ENCODE measurements at places on chromosomes 16 and 17.
A peak's percentile ranks its signal among the peaks of the same experiment; 100 is the strongest.

- no peak for ATAC-seq
Observed at GRCh38 chr17:73068322-73069153, 23.9 kb downstream of the SLC39A11 start.

DNA sequence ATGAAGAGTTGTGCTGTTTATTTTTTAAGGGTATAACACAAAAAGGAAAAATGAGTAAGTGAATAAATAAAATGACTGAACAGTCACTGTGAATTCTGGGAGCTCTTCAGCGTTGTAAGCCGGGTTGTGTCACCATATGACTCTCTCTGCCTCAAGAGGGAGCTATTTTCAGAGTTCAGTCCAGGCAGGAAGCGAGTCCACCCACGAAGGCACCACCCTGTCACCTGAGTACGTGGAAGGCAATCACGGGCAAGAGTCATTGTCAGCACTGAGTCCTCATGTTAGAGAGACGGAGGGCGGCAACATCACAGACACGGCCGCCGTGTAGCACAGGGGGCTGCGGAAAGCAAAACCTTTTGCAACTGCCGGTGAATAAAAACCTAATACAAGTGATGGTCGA lies 227.6 kb downstream of the UTP18 start:
- ATAC-seq = peak; percentile 45

DNA sequence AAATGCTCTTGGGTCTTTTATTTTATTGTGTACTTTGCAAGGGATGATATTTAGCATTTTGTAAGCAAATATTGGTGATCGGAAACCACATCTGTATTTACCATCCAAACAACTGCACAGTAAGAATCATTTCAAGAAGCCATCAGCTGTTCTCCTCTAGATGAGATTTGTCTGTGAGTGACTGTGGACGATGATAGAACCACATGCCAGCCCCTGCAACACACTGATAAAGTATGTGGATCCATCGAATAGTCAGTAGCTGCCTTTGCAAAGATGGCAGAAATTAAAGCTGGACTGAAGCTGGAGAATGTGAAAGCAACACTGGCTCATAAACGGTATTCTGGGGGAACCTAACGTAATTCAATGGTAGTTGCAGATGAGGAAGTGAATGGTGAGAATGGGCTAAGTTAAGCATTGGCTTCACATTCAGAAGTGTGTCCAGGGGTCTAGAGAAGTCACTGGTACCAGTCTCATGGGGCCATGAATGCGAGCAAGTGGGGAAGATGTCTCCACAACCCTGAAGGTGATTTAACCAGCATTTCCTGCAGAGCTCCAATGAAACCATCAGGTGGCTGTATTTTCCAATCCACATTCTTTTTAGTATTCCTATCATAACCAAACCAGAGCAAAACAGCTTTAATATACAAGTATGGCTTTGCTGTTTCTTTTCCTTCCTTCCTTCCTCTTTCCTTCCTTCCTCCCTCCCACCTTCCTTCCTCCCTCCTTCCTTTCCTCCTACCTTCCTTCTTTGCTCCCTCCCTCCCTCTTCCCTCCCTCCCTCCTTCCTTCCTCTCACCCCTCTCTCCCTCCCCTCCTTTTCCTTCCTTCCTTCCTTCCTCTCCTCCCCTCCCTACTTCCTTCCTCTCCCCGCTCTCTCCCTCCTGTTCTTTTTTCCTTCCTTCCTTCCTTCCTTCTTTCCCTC lies 169.4 kb downstream of the ABCA8 start:
- ATAC-seq = no peak

DNA sequence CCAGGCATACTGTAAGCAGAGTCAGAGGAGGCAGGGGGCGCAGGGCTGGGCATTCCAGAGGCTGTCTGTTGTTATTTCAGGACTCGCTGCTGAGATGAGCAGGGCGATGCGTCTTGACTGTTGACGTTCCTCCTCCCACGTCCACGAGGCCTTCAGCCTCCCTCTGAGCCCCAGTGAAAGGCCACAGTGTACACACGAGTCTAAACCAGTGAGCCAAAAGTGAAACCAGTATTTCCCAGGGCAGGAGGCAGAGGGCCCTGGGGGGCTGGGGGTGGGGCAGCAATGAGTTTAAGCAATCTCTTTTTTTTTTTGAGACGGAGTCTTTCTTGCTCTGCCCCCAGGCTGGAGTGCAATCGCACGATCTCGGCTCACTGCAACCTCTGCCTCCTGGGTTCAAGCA lies 21.5 kb downstream of the SMTNL2 start:
- no peak for ATAC-seq

- ATAC-seq = peak; percentile 1
Observed at GRCh38 chr16:87384162-87384874, 742 bp upstream of the FBXO31 start.

GRCh38 chr17:5405400-5405799 lies 14.1 kb downstream of the NUP88 start:
- no peak for ATAC-seq

DNA sequence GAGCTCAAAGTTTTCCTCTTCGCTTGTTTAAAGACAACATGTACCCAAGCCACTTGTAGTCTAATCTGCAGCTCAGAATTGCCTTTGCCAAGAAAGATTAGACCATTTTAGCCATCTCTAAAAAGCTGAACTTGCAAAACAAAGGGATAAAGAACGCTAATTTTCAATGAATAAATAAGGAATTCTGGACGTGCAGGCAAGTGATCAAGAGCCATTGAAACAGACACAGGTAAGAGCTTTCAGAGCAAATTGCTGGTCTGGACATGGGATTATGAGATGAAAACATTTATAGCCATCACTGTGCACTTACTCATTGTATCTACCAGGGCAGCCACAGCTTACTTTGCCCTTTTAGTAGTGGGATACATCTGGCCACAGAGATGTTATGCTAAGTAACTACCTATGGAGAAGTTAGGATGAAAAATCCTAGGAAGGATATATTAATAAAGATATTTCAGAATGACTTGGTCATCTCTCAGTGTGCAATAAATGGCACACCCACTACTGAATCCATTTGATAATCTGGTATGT lies 44.4 kb downstream of the RND2 start:
- ATAC-seq = no peak

DNA sequence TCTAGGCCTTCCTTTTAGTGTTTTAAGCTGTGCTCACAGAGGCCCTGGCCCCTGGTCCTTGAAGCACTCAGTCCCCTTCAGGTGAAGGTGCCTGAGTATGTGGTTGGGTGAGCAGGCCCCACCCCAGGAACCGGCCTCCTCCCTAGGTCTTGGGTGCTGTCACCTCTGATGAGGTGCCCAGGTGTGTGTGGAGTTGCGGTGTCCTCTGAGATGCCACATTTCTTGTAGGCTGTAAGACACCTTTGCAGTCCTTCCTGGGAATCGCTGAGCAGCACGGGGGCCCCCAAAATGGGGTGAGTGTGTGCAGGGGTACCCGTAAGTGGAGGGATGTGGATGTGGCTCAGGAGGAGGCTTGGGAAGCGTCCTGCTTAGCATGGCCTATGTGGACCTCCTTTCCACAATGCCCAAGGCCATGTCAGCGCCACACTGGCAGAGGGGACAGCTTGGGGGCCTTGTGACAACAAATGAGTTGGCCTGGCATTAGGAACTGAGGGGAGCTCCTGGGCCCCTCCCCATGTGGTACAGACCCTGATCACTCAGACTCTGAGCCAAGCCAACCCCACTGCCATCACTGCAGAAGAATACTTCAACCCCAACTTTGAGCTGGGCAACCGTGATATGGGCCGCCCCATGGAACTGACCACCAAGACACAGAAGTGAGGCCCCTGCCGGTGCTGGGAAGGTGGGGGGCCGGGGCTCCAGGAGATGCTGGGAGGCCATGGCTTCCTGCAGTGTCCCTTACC lies 11.2 kb downstream of the CORO6 start:
- no peak for ATAC-seq

GRCh38 chr17:72640415-72641165 lies 451.9 kb downstream of the SLC39A11 start:
- no peak for ATAC-seq

DNA sequence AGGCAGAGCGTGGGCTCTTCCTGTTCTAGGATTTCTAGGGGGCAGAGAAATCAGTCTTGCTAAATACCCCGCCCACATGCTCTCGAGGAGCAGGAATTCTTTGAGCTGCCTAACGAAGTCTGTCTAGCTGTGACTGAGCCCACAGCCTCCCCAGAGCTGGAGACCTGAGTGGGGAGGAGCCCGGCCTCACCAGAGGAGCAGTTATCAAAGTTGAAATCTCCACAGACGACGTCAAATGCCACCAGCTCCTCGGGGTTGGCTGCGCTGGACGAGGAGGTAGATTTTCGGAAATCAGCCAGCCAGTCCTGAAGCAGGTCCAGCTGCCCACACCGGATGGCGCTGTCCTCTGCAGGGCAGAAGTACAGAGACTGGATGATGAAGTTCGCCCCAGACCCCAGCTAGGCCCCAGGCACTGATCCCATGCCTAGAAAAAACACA lies 53.8 kb downstream of the PRMT7 start:
- no peak for ATAC-seq

- no peak for ATAC-seq
Observed at GRCh38 chr17:48502901-48503300, 27.9 kb downstream of the HOXB1 start.

DNA sequence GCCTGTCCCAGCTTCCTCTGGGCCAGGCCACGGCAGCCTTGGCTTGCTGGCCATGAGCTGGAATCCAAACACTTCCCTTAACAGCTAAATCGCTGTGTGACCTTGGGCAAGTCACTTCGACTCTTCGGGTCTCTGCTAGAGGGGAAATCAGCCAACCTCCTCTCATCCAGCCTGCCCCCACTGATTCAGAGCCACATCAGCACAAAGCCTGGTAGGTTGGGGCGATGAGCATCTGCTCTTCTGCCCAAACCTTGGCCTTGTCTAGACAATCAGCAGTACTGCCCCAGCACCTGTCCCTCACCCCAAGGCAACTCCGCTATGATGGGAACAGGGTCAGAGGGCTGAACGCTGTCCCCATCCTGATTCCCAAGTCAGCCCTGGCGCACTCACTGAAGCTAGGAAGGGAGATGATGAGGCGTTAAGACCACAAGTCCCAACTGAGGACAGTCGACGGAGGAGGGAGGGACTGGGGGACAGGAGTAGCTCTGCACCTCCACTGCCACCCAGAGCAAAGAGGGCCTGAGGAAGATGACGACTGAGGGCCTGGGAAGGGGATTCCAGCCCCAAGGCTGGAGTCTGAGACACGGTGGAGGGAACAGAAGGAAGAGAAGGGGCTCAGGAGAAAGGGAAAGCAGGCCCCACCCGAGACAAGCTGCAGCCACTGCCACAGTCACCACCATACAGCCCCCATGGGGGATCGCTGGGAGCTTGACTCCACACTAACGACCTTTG lies 1.3 kb downstream of the CLUH start:
- no peak for ATAC-seq

DNA sequence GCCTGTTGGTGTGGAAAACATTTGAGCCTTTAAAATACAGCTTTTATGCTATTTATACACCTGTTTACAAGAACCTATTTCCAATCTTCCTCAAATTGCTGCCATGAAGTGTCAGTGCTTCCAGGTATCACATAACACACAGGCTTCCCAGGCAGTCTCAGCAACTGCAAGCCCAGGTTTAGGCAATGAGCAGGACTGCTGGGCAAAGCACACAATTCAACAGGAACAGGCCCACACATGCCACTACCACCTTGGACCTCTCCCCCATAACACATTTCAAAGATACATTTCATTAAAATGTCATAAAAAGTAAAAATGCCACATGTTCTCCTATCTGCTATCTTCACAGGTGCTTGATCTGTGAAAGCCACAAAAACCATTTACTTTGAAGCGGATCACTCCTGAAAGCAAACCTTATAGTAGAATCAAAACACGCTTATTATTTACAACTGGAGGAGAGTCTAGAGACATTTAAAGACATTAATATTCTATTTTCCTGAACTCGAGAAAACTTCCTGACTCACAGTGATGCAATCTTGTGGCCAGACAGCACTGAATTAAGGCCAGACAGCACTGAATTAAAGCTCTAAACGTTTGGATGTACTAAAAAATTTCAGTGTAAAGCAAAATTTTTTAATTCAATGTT lies 31.5 kb downstream of the ANKFY1 start:
- ATAC-seq = no peak

DNA sequence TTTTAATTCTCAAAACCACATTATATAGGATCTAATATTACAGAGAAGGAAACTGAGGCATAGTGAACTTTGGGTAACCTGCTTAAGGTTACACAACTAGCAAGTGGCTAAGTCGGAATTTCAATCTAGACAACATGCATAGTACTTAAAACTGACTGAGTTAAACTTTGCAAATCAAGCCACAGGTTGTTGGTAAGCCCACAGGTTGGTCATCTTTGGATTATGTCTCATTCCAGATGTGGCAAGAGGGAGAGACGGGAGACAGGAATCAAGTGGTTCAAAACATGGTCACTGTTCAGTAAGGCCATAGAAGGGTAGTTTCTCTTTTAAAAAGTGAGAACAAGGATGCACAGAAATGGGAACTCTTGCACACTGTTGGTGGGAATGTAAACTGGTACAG lies 57.1 kb downstream of the MYO1D start:
- no peak for ATAC-seq

DNA sequence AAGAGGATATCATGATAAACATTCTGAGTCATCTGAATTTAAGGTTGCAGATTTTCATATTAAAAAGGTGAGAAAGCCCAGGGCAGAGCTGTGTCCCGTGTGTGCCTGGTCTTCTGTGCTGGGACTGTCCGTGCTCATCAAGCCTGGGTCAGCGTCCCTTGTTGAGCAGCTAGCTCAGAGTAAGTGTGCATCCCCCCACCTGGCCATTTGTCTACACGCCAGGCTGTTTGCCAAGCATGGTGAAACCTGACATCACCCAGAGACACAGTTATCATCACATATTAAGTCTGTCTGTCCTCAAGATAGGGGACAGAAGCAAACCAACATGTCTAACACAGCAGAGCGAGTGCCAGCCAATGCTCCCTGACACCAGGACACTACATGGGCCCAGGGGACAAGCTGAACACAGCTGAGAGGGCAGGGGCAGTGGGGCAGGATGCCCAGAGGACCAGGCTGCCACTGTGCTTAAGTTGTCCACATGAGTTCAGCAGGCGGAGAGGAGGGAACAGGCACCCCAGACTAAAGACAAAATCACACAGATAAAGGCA lies 57.9 kb upstream of the CNEP1R1 start:
- ATAC-seq = no peak

GRCh38 chr16:75590920-75591843 lies 25.0 kb downstream of the GABARAPL2 start:
- no peak for ATAC-seq

- ATAC-seq = no peak
Observed at GRCh38 chr17:59004338-59005111, 102.2 kb downstream of the TRIM37 start.

DNA sequence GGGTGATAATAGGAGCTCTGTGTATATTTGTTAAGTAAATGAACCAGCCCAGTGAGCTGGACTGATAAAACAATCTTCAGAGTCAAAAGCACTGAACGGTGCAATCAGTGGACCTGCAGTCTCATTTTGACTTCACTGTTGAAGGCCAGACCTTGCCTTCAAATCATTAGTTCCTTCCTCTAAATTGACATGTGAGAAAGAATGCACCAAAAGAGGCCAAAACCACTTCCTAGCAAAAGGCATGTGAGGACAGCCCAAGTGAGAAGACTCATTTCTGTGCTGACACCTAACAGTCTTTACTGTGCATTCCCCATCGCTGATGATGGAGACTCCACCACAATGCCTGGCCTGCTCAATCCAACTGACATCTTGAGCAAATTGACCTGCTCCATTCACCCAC lies 10.6 kb downstream of the GTF3C1 start:
- no peak for ATAC-seq

GRCh38 chr17:8120520-8121406 lies 2.4 kb upstream of the ALOXE3 start:
- peak; percentile 10 for ATAC-seq

- peak; percentile 44 for ATAC-seq
Observed at GRCh38 chr17:27226611-27227230, 67.2 kb upstream of the WSB1 start.

- no peak for ATAC-seq
Observed at GRCh38 chr16:80280557-80280956, 260.2 kb upstream of the DYNLRB2 start.

- ATAC-seq = no peak
Observed at GRCh38 chr16:10168258-10168657, 14.0 kb downstream of the GRIN2A start.
